Activated CD4-positive, alpha-beta T cell treated with anti-CD3 and anti-CD28 coated beads for 4 hours (primary cell): ENCODE measurements at places on chromosomes 1 and 21.

DNA sequence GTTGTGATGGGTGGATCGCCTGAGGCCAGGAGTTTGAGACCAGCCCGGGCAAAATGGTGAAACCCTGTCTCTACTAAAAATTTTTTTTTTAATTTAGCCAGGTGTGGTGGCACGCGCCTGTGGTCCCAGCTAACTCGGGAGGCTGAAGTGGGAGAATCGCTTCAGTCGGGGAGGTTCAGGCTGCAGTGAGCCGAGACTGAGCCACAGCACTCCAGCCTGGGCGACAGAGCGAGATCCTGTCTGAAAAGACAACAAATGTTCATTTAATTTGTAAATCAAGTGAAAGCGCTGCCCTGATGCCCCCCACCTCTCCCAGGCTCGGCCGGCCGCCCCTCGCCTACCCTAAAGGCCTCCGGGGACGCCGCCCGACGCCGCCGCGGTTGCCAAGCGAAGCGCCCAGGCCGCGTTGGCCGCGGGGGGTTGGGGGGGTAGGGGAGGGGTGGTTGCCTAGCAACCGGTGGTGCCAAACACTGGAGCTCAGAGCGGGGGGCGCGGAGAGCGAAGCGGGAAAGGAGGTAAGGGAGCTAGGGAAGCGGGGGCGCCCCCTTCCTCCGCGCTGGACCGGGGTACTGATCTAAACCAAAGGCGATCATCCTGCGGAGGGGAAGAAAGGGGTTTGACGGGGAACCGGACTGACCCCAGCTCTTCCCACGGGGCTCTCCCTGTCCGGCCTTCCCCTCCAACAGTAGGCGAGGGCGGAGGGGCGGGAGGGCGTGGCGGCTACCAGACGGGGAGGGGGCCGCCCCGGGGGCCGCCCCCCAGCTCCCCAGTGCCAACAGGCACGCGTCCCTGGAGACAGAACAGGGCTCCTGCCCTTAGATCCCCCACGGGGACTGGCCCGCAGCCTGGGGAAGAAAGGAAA lies at the start of gene TEKT2:
TEKT2 (plus strand) TSS at position 460 of the 862 bp plus-strand sequence. CDS start 828 bp downstream, outside the sequence.
- DNase-seq, result no peak

GRCh38 chr1:198636391-198636790 lies 2.4 kb upstream of the PTPRC start:
- DNase-seq, result no peak

GRCh38 chr1:222786121-222786520 lies 28.7 kb upstream of the DISP1 start:
- no peak for DNase-seq

GRCh38 chr1:182484531-182485257 lies 34.7 kb downstream of the RGSL1 start:
- no peak for DNase-seq

GRCh38 chr1:244918421-244919319 lies 54.3 kb upstream of the HNRNPU start:
- peak; percentile 80 for DNase-seq

DNA sequence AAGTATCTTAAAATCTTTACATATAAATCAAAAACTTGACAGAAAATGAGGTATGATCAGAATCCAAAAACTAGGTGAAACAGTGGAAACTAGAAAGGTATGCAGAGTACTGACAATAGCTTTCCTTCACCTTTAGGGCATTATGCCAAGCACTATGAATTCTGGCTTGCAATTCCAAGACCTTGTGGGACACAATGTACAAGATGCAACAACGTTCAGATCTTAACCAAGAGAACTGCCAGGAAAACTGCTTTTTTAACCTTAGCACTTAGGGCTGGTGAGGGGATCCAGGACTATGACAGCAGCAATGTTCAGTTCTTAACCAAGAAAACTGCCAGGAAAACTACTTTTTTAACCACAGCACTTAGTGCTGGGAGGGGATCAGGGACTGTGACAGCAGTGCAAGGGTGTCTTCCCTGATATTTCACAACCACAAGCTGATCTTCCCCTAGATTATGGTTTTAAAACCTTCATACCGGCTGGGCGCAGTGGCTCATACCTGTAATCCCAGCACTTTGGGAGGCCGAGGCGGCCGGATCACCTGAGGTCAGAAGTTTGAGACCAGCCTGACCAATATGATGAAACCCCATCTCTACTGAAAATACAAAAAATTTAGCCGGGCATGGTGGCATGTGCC lies 22.3 kb downstream of the FOXJ3 start:
- no peak for DNase-seq

GRCh38 chr1:181180407-181181031 lies 92.0 kb downstream of the IER5 start:
- no peak for DNase-seq

DNA sequence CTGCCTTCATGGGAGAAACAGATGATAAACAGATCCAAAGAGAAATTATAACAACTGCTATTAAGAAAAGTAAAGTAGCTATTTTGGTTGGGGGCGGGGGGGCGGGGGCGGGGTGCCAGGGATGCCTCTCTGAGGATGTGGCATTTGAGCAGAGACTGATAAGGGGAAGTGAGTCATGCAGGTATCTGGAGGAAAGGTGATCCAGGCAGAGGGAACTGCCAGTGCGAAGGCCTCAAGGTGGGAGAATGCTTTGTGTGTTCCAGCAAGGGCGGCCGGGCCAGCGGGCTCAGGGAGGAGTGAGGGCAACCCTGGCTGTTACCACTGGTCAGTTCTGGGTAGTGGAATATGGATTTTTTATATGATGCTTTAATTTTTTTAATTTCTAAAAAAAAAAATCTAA lies 7.0 kb upstream of the TNFRSF1B start:
- DNase-seq, result peak; percentile 55

DNA sequence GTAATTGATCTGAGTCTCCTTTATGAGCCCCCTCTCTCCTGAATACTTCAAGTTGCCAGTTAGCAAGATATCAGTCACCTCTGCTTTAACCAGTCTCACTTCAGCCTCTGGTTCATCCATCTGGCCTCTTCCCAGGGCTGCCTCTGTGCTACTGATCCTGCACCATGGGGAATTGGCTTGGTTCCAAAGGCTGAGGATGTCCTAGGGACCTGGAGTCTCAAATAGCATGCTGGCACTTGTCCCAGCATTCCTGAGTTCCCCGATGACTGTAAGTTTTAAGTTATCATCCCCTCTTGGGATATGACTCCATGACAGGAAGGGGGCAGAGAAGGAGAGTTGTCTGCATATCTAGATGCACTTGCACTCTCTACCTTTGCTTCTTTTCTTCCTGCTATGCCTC lies 252.0 kb downstream of the PTBP2 start:
- DNase-seq, result no peak

DNA sequence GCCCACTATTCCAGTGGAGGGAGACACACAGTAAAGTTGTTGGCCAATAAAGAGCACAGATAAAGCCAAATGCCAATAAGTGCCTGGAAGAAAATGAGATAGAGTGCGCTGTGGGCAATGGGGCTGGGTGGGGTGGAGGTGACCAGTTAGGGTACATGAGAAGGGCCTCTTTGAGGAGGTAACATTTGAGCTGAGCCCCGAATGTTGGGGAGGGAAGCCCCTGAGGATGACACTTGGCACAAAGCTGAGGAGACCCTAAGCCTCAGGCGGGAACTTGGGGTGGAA lies 979 bp downstream of the S100A9 start:
- no peak for DNase-seq

DNA sequence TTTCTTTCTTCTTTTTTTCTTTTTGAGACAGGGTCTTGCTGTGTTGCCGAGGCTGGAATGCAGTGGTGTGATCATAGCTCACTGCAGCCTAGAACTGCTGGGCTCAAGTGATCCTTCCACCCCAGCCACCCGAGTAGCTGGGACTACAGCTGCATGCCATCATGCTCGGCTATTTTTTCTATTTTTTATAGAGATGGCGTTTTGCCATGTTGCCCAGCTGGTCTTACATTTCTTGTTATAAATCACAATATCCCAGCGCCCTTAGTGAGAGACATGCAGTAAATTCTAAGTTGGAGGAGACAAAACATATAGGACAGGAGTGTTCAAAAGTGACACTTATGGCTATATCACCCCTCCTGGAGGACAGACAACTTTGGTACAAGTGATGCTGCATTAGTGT lies 31.3 kb upstream of the ACTN2 start:
- no peak for DNase-seq

DNA sequence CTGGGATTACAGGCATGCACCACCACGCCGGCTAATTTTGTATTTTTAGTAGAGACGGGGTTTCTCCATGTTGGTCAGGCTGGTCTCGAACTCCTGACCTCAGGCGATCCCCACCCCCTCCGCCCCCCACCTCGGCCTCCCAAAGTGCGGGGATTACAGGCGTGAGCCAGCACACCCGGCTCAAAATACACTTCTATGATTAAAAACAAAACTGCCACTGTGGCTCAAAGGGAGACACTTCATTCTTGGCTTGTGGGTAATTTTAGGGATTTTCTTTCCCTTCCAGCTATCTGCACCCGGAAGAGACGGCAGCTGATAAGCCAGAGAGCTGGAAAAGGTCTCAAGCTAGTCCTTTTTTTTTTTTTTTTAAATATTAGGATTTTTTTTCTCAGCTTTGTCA lies 24.5 kb downstream of the TMPRSS2 start:
- DNase-seq, result no peak

DNA sequence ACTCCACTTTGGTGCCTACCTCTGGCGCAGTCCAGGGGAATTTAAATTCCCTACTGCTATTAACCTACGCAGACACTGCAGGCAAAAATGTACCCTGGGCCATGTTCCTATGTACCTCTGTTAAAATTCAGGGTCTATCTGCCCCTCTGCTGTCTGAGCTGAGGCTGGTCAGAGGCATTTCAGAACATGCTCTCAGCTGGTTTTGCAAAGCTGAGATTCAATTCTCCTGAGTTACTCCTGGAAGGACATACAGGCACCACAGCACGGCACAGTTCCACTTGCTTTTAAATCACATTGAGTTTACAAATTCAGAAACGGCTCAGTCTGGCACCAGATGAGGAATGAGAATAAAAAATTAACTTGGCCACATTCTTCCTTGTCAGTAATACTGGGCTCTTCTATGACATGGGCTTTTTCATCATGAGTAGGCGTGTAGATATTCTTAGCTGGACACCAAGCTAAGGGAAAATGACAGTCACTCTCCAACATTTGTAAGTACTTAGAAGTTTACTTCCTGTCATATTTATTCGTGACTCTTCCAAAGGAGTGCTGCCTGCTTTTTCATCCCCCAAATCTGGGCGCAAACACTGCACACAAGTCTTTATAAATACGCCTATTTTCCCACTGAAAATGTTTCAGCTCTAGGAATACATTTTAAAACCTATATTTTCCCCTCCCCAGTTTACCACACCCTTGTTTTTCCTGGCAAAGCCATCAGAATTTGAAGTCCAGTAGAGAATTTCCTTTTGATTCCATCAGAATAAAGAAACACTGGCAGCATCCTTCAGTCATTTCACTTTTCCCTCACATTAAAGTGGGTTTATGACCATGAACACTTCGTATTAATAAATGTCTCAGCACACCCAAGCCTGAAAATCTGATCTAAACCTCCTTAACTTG lies 1.9 kb downstream of the C1orf198 start:
- no peak for DNase-seq

DNA sequence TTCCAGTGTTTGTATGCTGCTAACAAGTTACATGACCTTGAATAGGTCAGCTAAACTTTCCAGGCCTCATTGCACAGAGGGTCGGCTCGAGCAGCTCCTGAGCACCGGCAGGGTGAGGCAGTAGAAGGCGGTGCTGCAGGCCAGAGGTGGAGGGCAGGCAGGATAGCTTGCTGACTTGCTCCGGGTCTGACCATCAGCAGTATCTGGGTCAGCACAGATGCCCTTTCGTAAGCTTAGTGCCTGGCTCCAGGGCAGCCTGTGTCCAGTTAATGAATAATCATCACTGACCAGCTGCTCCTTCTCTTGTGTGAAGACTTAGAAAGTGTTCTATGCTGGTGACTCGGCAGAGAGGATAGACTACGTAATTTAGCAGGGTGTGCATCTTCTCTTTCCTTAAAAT lies 6.9 kb downstream of the MAPKAPK2 start:
- DNase-seq, result no peak

DNA sequence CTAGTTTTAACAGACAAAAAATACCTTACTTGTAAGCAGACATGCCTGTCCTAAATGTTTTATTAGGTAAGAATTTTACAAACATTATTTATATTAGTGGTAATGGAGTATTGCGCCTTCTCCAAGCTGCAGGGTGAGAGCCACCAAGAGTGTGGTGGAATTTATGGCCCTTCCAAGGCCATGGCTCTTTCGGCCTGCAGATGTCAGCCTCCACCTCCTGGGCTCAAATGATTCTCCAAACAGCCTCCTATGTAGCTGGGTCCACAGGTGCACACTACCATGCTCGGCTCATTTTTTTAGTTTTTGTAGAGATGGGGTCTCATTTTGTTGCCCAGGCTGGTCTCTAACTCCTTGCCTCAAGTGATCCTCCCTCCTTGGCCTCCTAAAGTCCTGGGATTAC lies 56.3 kb downstream of the ITGB3BP start:
- DNase-seq, result no peak

- no peak for DNase-seq
These were observed 78.9 kb downstream of the KAZN start for GRCh38 chr1:14677292-14677971.

GRCh38 chr1:115677182-115677555 lies 35.4 kb downstream of the VANGL1 start:
- no peak for DNase-seq

DNA sequence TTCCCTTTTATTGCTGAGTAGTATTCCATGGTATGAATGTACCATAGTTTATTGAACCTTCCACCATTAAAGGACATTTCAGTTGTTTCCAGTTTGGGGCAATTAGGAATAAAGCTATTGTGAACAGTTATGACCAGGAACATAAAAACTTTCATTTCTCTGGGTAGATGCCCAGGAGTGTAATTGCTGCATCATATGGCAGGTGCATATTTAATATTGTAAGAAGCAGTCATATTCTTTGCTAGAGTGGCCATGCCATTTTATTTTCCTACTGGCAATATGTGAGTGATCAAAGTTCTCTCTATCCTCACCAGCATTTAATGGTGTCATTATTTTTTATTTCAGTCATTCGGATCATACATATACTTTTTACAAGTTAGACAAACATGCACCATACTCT lies 23.9 kb upstream of the H3-3A start:
- DNase-seq, result no peak

DNA sequence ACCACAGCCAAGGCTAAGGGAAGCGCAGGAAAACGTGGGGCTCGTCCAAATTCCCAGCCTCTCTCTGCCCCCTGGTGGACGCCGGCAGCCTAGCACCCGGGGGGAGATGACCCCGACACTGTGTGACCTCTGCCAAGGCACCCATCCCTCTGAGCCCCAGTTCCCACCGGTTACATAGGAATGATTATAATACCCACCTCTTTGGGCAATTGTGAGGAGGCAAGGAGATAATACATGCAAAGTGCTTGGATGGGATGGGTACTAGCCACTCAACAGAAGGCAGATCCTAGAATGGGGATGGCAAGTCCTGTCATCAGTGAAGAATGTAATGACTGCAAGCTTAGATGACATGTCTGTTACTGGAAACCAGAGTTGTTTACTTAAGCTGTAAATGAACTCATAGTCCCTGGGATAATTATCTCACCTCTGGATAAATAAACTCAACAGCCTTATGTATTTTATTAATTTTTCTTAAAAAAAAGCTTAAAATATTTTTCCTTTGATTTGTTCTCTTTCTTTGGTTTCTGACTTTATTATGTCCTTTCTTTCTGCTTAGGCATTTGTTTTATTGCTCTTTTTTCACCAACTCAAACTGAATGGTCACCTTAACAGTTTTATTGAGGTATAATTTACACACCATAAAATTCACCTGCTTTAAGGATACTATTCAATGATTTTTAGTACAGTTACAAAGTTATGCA lies 11.3 kb upstream of the BMP8B start:
- DNase-seq, result peak; percentile 61
